Stimulated activated CD4-positive, alpha-beta T cell treated with anti-CD3 and anti-CD28 coated beads, Interleukin-1b, Interleukin-23, amount 100 ng/mL, for 1 hour (primary cell): ENCODE measurements at places on chromosomes 1 and 21.

DNA sequence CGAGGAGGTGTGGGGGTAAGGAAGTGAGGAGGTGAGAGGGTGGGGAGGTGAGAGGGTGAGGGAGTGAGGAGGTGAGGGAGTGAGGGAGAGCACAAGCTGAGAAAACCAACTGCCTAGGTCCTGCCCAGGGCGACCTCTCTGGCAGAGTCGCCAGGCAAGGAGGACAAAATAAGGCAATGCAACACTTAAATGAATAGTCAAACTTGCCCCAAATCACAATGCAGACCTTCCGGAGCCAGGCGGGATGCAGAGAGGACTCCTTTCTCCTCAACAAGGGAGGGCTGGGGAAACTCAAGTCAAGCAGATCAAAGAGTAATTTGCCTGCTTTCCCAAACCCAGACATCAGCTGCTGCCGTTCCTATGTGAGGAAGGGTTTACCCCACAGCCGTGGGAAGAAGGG, 86.0 kb downstream of the CCDC185 start:
- no peak for DNase-seq

- no peak for DNase-seq
Measured at GRCh38 chr1:51088474-51088873, 13.6 kb upstream of the C1orf185 start.

DNA sequence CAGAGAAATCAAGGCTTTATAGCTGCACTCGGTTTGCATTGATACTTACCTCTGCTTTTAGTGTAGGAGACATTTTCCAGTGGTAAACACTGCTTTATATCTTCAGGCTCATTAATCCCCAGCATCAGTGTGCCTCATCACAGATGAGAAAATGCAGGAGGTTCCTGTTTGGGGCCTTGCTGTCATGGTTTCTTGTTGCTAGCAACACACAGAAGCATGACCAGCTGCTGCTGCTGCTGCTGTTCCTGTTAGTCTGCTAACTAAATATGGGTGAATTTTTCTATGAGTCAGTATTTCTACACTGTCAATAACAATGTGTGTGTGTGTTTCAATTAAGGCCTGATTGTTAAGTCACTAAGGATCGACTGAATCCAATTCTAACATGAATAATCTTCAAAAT, 85.8 kb upstream of the RGS1 start:
- no peak for DNase-seq

- DNase-seq: no peak
Measured at GRCh38 chr21:33314111-33314510, 10.7 kb upstream of the IFNAR1 start.

GRCh38 chr1:17136936-17137335, 17.7 kb upstream of the PADI2 start:
- no peak for DNase-seq

DNA sequence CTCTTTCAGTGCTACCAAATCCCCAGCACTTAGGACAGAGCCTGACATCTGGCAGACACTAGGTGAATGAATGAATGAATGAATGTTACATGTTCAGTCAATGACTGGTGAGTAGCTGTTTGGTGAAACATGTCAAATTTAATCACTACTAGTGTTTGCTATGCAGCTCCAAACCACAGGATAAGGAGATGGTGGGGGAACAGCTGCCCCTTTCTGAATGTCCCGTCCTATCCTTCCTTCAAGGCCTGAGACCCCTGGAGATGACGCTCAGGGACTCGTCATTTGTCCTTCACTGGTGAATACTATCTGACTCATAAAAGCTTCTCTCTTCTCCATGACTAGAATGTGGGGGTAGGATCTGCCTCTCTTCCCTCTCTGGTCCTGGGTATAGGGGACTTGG, 175.4 kb downstream of the HIVEP3 start:
- DNase-seq: no peak

- no peak for DNase-seq
Measured at GRCh38 chr1:59755069-59755685, 59.6 kb upstream of the HOOK1 start.

DNA sequence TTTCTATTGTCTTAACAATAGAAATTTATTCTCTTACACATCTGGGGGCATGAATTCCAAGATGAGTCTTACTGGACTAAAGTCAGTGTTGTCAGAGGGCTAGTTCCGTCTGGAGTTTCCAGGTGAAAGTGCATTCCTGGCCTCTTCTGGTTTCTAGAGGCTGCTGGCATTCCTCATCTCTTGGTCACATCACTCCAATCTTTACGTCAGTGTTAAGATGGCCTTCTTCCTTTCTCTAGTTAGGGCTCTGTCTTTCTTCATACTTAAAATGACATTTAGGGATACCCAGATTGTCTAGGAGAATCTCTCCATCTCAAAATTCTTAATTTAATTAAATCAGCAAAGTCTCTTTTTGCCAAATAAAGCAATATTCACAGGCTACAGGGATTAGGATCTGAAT, 13.3 kb upstream of the PDC start:
- no peak for DNase-seq

GRCh38 chr1:79599257-79599656, 592.7 kb upstream of the ADGRL4 start:
- no peak for DNase-seq

GRCh38 chr1:198655459-198656121, 16.8 kb downstream of the PTPRC start:
- no peak for DNase-seq
